ENCODE measurements at places on chromosomes 7 and 10. TPM values are rescaled to one million over a fixed set of nuclear protein-coding genes. Genes with fewer than 3 reads are reported as not detected.

The PANK1 gene
- 62.5 TPM for total RNA-seq

DNA sequence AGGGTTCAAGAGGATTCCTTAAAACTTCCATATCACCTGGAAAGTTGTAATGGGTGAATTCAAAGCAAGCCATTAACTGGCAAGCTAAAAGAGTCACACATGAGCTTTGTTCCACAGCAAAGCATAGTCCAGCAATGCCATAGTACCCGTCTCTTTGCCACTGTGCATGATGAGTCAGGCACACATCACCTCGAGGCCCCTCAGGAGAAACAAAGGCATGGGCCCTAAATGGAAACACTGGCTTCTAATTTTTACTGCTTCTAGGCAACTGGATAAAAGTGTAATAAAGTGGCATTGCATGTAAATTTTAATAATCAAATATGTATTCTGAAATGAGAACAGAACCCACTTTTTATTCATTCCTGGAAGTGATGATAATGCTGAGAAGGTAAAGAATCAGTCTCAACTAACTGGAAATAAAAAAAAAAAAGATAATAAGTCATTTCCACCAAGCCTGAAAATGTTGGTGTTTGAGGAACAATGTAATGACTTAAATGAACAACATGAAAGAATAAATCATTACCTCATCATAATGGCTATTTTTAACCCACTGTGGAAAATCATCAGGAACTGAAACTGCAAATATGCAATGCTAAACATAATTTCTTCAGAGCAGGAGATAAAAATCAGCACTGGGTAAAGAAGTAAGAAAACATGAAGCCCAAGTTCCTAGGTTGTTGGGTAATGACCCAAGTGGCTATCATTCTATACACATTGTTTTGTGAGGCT lies 104.9 kb downstream of the CDK6 start:
- DNase-seq = no peak

DNA sequence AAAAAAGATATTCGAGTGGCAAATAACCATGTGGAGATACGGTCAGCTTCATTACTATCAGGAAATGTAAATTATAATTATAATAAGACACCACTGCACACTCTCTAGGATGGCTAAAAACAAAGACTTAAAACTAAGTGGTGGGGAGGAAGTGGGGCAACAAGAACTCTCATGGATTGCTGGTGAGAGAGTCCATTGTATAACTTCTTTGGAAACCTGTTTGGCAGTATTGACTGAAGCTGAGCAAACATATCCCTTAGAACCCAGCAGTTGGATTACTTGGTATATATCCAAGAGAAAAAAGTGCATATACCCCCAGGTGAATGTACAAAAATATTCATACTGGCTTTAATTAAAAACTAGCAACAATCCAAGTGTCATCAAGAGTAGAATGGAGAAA lies 133.7 kb upstream of the CTBP2 start:
- no peak for DNase-seq

The PON3 gene
- total RNA-seq = 2.5 TPM

DNA sequence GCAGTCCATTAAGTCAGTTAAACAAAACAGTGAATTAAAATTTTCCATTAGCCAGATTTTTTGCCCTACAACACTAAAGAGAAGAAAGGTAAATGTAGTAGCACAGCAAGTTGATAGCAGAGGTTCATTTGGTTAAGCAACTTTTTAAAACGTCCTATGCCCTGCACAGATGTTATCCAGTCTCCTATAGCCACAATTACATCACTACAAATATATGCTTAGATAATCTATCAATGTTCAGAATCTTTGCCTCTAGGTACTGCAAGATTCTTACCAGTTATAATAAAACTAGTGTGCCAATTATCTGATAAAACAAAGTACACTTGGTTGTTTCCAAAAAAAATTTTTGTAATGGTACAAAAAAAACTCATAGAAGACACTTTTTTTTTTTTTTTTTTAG lies 175.5 kb upstream of the MYO3A start:
- DNase-seq = no peak

DNA sequence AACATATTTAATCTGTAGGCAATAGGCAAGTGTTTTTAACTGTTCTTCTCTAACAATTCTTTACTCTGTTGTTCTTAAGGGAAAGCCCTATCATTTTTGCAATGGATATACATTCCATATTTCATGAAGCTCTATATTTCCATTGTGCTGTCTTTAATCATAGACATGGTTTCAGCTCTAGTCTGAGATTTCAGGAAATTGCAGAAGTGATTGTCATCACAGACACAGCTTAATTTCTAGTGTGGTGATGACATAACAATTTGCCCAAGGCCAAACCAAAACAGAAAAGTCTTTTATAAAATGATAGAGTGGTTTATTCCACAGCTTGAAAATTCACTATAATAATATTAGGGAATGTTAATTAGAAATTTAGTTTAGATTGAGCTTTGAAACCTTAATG lies 494.1 kb upstream of the SEMA3A start:
- DNase-seq = no peak

GRCh38 chr7:132142006-132142405 lies 434.3 kb downstream of the PLXNA4 start:
- DNase-seq = peak; percentile 22

- no peak for DNase-seq
Observed at GRCh38 chr10:22314852-22315251, 1.3 kb upstream of the COMMD3 start.

DNA sequence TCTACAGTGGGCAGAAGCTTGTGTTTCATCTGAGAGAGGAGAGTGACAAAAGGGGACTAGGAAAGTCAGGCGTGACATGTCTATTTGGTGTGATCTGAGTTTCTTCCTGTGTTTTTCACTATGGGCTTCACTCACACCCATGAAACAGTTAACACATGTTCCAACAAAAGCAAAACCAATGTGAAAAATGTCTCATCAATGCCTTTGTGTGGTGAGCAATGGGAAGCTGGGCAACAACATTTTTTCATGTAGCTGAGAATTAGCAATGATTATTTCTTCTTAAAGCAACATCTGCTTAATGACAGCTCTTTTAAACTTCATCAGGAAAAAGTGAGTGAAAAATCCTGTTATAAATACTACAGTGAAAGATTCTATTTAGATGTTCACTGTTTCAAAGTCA lies 76.2 kb downstream of the NXPH1 start:
- no peak for DNase-seq

The ARHGEF5 gene
- total RNA-seq = 27.3 TPM

DNA sequence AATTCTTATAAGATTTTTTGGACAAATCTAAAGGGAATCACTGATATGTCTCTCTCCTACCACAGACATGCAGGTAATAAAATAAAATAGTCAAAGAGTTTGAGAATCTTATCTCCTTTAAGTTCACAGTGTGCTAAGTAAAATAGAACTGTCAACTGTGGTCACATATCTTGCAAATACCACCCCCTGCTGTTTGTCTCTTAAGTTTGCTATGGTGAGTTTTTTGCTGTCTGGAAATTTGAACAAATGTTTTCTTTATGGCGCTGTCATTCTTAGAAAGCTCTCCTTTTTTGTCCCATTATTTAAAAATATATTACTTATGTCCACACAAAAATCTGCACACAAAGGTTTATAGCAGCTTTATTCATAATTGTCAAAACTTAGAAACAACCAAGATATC lies 19.6 kb downstream of the GIMAP5 start:
- DNase-seq = peak; percentile 32

GRCh38 chr10:14476641-14477407 lies 146.1 kb upstream of the FRMD4A start:
- DNase-seq = no peak

GRCh38 chr7:72182036-72182435 lies 230.1 kb downstream of the CALN1 start:
- no peak for DNase-seq

The UPK3BL2 gene
- total RNA-seq = not detected

DNA sequence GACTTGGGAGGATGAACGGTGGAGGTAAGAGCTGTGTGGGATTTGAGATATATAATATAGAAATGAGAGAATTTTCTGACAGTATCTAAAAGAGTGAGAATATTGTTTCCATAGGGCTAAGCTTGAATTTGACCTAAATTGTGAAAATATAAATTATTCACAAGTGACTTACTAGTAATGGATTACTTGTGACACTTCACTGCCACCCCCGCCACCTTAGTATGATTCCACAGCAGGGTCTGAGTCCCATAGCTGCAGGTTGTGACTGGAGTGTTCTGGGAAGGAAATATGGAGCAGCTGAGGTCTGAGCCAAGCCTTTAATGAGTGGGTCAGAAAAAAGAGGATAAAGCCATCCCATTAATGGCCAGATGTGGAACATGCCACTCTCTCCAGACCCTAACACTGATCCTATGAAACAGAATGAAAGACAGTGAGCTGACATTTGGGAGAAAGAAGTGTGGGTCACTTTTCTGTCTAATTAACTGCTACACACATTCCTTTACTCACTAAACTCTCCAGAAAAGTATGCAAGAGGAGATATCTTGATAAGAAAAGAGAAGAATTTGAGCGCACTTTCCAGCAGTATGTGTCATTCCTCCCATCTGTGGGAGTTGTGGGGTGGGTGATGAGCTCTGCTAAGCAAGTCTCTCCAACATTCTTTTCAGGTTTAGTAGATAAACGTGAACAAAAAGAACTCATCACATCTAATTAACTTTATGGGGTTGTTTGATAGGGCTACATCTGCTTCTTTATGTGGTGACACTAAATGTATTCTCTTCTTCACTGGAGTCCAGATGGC lies 1193.4 kb downstream of the SORCS3 start:
- no peak for DNase-seq
